ENCODE measurements at places on chromosomes 2 and 18.
A peak's percentile ranks its signal among the peaks of the same experiment; 100 is the strongest.

GRCh38 chr2:109185821-109186570, 57.0 kb downstream of the SH3RF3 start:
- DNase-seq, result no peak

DNA sequence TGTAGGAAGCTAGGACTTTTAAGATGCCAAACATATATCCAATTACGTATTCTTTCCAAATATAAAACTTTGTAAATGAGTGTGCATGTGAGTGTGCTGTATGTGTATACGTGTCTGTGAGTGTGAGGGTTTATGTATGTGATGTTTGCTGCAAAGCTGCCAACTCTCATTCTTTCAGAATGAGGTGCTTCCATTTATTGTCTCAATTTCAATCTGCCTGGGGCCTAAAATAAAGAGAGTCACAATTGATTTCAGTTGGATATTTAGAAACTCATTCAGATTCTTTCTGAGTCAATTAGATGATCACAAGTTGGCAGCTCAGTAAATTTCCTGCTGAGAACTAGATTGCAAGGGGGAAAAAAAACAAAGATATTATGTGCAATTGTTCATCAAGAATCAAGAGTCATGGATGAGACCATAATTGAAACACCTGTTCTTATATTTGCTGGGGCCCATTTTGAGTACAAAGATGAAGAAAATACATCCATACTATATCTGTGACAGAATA, 621.2 kb upstream of the ACVR2A start:
- DNase-seq, result peak; percentile 64

- DNase-seq, result no peak
These were observed 14.5 kb downstream of the SH3RF3 start for GRCh38 chr2:109143214-109144187.

DNA sequence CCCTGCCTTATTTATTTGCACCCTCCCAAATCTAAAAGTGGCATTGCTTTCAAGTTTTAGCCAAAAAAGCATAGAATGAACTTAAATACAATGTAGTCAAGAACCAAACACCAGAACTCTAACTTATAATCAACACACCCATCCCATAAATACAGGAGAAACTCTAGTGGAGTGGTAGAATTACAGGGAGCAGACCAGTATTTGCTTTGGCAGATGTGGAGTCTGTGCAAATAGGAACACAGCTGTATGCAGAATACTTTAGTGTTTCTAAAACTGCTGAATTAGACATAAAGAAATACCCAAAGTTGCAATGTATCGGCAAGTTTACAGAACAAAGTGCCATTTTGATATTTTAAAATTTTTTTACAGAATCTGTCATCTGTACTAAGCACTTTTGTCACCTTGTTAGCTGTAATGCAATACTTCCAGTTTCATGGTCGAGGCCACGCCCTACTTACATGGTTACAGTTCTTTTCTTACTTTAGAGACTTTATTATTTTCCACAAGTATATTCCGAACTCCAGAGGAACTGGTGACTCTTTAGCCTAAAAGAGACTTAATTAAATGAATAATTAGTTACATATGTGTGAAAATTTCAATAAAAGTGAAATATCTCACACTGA, 23.7 kb upstream of the COL5A2 start:
- DNase-seq, result peak; percentile 2

DNA sequence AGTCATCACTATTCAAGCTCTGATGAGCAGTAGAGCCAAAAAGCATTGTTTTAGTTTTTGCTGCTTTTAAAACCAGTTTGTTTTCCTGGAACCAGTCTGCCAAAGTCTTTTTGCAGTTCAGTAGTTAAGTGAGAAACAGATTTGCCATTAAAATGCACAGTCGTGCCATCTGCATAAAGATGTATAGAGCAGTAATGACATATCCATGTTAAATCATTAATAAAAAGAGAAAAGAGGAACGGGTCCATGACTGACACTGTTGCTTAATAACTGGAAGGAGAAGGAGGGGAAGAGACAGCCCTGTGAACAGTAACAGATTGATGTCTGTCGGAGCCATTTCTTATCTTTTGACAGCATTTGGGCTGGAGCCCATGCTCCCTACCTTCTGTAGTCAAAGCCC, 704.6 kb downstream of the SATB2 start:
- no peak for DNase-seq

GRCh38 chr18:63238693-63239075, 80.9 kb downstream of the BCL2 start:
- no peak for DNase-seq

DNA sequence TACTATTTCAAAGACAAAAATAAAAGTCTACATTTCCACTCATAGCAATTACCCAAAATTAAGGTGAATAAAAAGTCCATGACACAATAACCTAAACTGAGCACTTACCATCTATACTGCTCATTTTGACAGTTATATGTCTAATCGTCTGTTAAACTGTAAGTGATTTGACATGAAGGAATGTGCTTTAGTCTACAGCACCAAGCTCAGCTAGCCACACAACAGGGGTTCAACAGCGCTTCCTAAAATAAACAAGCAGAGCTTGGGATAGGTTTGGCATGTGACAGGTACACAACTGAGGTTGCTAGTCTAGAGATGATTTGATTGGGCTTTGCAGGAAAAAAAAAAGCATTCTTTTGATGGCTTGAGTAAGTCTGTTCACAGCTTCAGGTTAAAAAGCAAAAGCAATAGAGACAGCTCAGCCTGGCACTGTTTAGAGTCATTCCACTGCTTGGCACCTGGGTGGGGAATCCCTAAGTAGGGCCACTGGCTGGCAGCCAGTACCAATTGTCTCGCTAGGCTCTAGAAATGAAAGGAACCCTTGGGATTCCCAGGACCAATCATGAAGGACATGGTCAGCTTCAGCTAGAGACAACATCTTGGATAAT, 78.6 kb downstream of the BARD1 start:
- peak; percentile 11 for DNase-seq

DNA sequence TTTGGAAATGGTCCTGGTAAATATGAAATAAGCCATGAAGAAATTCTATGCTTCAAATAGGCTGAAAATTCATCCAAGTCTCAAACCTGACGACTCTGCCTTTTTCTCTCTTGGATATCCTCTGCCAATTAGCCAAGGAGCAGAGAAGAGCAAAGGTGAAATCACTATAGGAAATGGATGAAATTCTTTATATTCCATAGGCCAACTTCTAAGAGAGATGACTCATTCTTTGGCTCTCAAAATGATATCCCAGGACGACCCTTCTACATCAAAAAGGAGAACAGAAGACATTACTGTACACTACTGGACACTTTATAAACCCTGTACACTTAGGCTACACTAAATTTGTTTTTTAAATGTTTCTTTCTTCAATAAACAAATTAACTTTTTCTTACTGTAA, 22.7 kb downstream of the PDE1A start:
- no peak for DNase-seq

- no peak for DNase-seq
These were observed 413.0 kb downstream of the PTPRM start for GRCh38 chr18:7980136-7980535.

DNA sequence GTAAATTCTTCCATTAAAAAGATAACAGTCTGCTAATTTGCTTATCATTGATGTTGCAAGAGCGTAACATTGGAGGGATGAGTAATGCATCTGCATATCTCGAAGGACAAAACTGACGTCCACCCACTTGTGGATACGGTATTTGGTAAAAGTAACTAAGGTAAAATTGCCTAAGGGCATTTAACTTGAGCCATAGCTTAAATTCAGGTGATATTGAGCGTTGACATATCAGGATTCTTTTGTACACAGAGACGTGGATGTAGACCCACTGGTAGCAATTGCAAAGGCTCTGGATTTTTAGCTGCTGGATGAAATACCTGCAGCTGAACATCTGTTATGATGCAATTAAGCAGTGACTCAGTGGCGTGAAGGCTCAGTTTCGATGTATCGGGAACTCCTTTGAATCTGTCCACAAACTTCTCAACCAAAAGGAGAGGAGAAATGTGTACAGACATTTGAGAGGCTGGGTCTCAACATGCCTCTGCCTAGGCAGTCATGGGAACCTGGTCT, 119.3 kb downstream of the SPTBN1 start:
- no peak for DNase-seq

- DNase-seq, result no peak
These were observed 3.7 kb upstream of the ALPK2 start for GRCh38 chr18:58632552-58632951.

- DNase-seq, result no peak
These were observed 39.6 kb downstream of the HS1BP3 start for GRCh38 chr2:20611077-20611843.

DNA sequence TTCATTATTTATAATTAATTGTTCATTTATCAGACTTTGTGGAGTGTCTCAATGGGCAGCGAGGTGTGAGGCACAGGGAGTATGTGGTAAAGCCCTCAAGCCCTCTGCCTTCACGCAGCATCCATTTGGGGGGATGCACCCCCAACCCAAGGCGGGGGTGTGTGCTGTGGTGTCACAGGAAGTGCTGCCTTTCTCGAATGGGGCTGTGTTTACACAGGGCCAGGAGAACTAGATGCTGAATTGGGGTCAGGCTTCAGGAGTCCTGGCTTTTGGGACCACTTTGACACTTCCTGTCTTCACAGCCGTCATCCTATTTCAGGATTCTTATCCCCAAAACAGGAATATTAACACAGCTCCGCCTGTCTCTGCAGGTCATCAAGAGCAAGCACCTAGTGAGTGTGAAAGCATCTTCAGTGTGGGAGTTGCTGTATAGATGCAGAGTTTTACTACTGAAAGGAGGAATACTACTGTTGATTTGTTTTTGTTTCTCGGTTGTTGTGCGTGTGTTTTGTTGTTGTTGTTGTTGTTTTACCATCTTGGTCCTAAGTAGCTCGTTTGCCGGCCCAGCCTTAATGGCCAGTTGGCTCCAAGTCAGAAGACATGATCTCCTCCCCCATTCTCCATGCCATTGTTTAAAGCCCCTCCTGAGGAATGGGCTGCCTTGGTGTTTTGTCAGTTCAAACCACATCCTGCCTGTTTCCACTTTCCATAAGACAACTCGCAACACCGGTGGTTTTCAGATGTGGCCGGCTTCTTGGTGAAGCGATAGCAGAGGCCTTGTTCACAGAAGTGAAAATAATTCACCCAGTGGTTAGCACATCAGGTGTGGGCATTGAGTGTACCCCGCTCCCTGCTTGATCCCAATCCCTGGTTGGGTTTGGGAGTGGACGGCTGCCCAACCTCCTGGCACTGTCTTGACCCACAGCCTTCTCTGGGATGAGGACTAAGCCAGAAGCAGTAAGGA, 221.3 kb downstream of the BCL2 start:
- DNase-seq, result no peak

GRCh38 chr2:105399207-105399861, 483 bp upstream of the FHL2 start:
- DNase-seq, result no peak

DNA sequence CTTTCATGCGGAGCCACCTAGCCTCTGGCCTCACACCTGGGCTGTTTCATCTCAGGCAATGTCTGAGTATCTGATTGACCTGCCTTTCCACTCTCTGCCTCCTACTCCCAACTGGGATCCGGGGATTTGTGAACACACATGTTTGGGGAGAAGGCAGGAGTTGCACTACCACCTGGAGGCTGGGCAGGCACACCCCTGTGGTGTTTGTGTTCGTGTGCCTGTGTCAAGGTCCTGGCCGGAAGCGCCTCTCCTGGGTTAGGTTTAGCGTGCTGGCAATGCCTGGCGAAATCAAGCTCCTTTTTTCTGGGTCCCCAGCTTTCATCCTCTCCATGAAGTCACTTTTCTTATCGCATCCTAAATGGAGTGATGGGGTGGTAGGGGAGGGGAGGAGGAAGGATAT, 63.9 kb downstream of the GATA6 start:
- DNase-seq, result no peak

DNA sequence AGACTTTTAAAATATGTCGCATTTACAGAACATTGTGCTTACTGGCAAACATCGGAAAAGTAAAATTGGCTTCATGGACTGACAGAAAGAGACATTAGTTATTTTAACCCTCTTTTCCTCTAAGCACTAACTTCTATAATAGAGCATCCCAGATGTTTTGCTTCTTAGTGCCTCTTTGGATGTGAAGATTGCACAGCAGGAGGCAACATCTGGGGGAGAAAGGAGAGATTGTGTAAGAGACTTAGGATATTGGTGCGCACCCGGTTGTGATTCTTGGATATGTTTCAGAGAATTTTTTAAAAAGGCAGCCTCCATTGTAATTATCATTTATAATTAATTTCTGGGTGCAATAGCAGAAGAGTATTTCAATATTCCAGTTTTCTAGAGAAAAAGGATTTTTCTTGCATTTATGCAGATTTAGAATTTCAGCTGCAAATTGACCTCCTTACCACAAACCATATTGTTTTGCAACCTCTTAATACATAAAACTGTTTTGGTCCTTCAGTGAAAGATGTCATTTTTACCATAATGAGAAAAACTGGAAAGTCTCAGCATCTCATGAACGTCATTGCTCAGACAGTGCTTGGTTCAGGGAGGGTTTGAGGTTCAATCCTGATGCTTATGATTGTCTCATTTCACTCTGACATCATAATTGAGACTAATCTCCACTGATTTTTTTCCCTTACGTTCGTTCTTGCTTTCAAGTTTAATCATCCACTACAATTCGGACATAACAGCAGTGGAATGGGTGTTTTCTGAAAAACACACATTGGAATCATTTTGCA, 404.3 kb downstream of the ZNF521 start:
- no peak for DNase-seq

DNA sequence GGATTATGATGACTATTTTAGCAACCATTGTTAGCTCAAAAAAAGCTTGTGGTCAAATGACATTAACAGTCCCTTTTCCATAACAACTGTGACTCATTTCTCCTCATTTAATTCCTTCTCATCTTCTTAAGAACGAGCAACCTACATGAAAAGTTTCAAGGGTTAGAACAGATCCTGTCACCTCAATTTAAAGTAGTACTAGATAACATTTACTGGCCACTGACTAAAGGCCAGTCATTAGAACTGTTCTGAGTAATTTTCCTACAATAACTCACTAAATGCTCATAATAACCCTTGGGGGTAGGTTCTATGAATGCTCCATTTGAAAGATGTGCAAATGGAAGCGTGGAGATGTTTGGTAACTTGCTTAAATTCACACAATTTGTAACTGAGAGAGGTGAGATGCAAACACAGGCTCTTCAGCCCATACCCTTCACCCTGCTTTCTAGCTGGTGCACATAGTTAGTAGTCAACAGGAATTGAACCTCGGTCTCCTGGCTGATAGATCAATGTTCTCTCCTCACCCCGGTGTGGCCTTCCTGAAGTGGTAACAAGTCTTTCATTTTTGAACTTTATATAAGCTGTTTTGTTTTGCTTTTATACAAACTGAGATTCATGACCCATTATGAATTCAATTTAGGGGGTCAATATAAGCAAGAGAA, 212.5 kb downstream of the SETBP1 start:
- no peak for DNase-seq

- no peak for DNase-seq
These were observed 809.8 kb downstream of the RNF144A start for GRCh38 chr2:7726989-7727388.

GRCh38 chr2:203996692-203997091, 60.1 kb downstream of the ICOS start:
- DNase-seq, result no peak

- no peak for DNase-seq
These were observed 28.4 kb downstream of the ARHGAP28 start for GRCh38 chr18:6757931-6758330.

DNA sequence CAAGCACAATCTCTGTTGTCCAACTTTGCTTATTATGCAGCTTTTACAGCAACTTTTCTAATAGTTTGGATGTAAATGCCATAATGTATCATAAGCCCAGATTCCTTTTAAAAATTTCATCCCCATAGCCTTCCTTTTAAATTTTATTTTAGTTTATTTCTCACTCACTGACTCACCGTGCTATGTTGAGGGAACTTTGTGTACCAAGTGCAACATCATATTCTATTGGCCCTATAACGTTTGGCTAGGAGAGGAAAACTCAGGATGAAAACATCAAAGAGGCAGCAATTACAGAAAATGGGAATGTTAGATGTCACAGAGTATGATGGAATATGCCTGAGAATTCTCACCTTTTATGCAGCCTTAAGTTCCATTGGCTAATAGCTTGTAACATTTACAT, 135.5 kb downstream of the LCLAT1 start:
- no peak for DNase-seq

All from NCI-H1105 treated with DMSO at 0.1 percent for 48 hours (cell line).